LHCN-M2 (cell line): ENCODE measurements at places on chromosomes 2 and 18. TPM values are rescaled to one million over a fixed set of nuclear protein-coding genes. Genes with fewer than 3 reads are reported as not detected.

ANKRD53 gene
- total RNA-seq = 0.11 and 0.83 TPM in 2 replicates

EVX2 gene
- total RNA-seq = not detected in 2 replicates

MYO7B gene
- total RNA-seq = 0.13 and 0.29 TPM in 2 replicates

TMEM37 gene
- not detected in 2 replicates for total RNA-seq

UGT1A9 gene
- not detected in 2 replicates for total RNA-seq

AP1S3 gene
- total RNA-seq = 1.7 and 1.8 TPM in 2 replicates

PROM2 gene
- 0.06 TPM in 2 replicates for total RNA-seq

ROCK1 gene
- 28.3 and 31.1 TPM in 2 replicates for total RNA-seq

MAPK4 gene
- not detected in 2 replicates for total RNA-seq

CLIP4 gene
- total RNA-seq = 31.4 and 38.0 TPM in 2 replicates

HSBP1L1 gene
- not detected in 2 replicates for total RNA-seq

INHBB gene
- 0.26 and 0.46 TPM in 2 replicates for total RNA-seq

ABCB11 gene
- not detected in 2 replicates for total RNA-seq

GAD1 gene
- 0.19 and 0.29 TPM in 2 replicates for total RNA-seq

LYG2 gene
- not detected in 2 replicates for total RNA-seq

ZBTB7C gene
- 0.06 and 0.17 TPM in 2 replicates for total RNA-seq

CLEC4F gene
- total RNA-seq = not detected in 2 replicates

AFF3 gene
- total RNA-seq = under 0.01 TPM in 1 of 2 replicates, not detected in the other

ZNF638 gene
- 87.7 and 101 TPM in 2 replicates for total RNA-seq

LRRFIP1 gene
- 42.1 and 60.7 TPM in 2 replicates for total RNA-seq

PLEKHB2 gene
- 134 and 140 TPM in 2 replicates for total RNA-seq

MAP3K2 gene
- total RNA-seq = 32.6 and 38.4 TPM in 2 replicates

CMPK2 gene
- not detected in 2 replicates for total RNA-seq

ASXL3 gene
- under 0.01 TPM in 1 of 2 replicates, not detected in the other for total RNA-seq

PDCD1 gene
- not detected in 2 replicates for total RNA-seq

RFX8 gene
- total RNA-seq = 27.8 and 33.4 TPM in 2 replicates

VPS4B gene
- 40.3 and 45.5 TPM in 2 replicates for total RNA-seq

HOXD13 gene
- not detected in 2 replicates for total RNA-seq

THADA gene
- total RNA-seq = 16.4 and 20.2 TPM in 2 replicates

LAMA3 gene
- 3.3 and 4.2 TPM in 2 replicates for total RNA-seq

UGT1A10 gene
- not detected in 2 replicates for total RNA-seq

OTOS gene
- not detected in 2 replicates for total RNA-seq

POTEC gene
- not detected in 2 replicates for total RNA-seq

GALNT13 gene
- total RNA-seq = 0.13 and 0.75 TPM in 2 replicates

SIX2 gene
- 55.6 and 65.7 TPM in 2 replicates for total RNA-seq

STEAP3 gene
- 39.1 and 42.4 TPM in 2 replicates for total RNA-seq

FAM237A gene
- total RNA-seq = not detected in 2 replicates

PID1 gene
- 32.3 and 35.6 TPM in 2 replicates for total RNA-seq

XIRP2 gene
- under 0.01 and 0.06 TPM in 2 replicates for total RNA-seq

MAB21L4 gene
- total RNA-seq = not detected in 2 replicates

UGT1A5 gene
- total RNA-seq = not detected in 2 replicates

TNFRSF11A gene
- 0.06 TPM in 2 replicates for total RNA-seq

DSG2 gene
- total RNA-seq = under 0.01 TPM in 2 replicates

DSC3 gene
- not detected in 2 replicates for total RNA-seq

PJVK gene
- total RNA-seq = 1.1 and 2.1 TPM in 2 replicates
